ENCODE measurements at places on chromosomes 16 and 17. TPM values are rescaled to one million over a fixed set of nuclear protein-coding genes. Genes with fewer than 3 reads are reported as not detected.

GDPD1 gene
- 0.51 TPM for polyA plus RNA-seq

MT1X gene
- 1,132 TPM for polyA plus RNA-seq

TBL3 gene
- polyA plus RNA-seq, result 14.9 TPM

DNA sequence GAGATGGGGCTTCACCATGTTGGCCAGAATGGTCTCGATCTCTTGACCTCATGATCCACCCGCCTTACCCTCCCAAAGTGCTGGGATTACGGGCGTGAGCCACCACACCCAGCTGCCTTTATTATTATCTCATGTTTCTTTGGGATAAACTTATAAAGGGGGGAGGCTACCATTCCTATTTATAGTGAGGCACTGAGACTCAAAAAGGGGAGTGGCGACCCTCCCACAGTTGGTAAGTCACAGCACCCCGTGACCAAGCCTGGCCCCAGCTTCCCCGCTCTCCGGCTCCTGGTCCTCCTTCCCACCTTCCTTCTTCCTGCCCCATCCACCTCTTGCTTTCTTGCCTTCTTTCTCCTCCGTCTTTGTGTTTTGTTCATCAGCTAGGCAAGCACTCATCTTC is 5.2 kb downstream of the MYH3 start:
- no peak overlapping the region for H3K4me3 ChIP-seq
- H3K27me3 ChIP-seq, result no peaks in the 10 kb centered on the region
- H3K27ac ChIP-seq, result no peak overlapping the region
- DNase-seq, result no peak
- no peaks in the 10 kb centered on the region for H3K36me3 ChIP-seq

DNA sequence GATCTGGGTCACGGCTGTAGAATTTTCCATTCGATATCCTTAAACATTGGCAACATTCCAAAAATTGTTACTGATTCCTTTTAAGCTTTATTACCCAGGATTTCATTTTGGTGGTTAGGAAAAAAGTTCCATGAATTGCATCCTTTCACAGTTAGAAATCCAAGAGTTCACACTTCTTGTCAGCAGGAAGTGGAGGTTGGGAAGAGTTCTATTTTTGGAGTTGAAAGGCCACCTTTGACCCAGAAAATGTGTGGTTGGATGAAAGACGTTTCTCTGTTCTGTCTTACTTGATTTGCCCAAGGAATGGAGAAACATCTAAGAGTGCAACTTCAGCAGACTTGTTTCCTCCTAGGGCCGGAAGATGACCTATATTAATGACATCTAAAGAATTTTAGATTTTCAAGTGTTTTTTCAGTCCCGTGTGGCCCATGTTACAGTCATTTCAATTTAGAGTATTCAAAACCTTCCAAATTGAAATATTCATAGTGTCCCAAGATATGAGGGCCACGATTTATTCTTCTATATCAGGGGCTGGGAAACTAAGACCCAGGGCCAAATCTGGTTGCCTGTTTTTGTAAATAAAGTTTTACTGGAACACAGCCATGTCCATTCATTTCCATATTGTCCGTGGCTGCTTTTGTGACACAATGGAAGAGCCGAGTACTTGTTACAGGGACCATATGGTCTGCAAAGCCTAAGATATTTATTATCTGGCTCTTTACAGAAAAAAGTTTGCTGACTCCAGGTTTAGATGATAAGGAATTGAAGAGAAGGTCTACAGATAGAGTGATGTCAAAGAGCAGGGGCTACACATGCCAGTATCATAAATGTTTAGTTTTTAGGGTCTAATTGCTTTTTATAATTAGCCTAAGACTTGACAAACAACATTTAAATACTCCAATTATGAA is 50.2 kb downstream of the CDK5R1 start:
- H3K36me3 ChIP-seq, result no peaks in the 10 kb centered on the region
- H3K27me3 ChIP-seq, result no peaks in the 10 kb centered on the region
- H3K4me3 ChIP-seq, result no peak overlapping the region
- H3K4me1 ChIP-seq, result peaks cover 4% of the 10 kb centered on the region

- DNase-seq, result no peak
- H3K36me3 ChIP-seq, result no peaks in the 10 kb centered on the region
- no peak overlapping the region for H3K4me3 ChIP-seq
- no peaks in the 10 kb centered on the region for H3K27me3 ChIP-seq
- H3K27ac ChIP-seq, result no peak overlapping the region
These were observed 678.9 kb downstream of the WWOX start for GRCh38 chr16:78778101-78779004.

- no peak overlapping the region for H3K4me3 ChIP-seq
- no peaks in the 10 kb centered on the region for H3K27me3 ChIP-seq
- H3K4me1 ChIP-seq, result no peaks in the 10 kb centered on the region
- H3K36me3 ChIP-seq, result no peaks in the 10 kb centered on the region
These were observed 26.7 kb upstream of the TOX3 start for GRCh38 chr16:52573365-52574299.

- no peaks in the 10 kb centered on the region for H3K4me1 ChIP-seq
- H3K36me3 ChIP-seq, result no peaks in the 10 kb centered on the region
- H3K27me3 ChIP-seq, result no peaks in the 10 kb centered on the region
- no peak overlapping the region for H3K27ac ChIP-seq
These were observed 9.9 kb downstream of the SLC5A10 start for GRCh38 chr17:18961634-18962493.

GRCh38 chr17:64156670-64157069 is 26.7 kb upstream of the ERN1 start:
- H3K27ac ChIP-seq, result no peak overlapping the region
- no peaks in the 10 kb centered on the region for H3K27me3 ChIP-seq
- H3K4me3 ChIP-seq, result no peak overlapping the region
- H3K4me1 ChIP-seq, result peaks cover 9% of the 10 kb centered on the region

DNA sequence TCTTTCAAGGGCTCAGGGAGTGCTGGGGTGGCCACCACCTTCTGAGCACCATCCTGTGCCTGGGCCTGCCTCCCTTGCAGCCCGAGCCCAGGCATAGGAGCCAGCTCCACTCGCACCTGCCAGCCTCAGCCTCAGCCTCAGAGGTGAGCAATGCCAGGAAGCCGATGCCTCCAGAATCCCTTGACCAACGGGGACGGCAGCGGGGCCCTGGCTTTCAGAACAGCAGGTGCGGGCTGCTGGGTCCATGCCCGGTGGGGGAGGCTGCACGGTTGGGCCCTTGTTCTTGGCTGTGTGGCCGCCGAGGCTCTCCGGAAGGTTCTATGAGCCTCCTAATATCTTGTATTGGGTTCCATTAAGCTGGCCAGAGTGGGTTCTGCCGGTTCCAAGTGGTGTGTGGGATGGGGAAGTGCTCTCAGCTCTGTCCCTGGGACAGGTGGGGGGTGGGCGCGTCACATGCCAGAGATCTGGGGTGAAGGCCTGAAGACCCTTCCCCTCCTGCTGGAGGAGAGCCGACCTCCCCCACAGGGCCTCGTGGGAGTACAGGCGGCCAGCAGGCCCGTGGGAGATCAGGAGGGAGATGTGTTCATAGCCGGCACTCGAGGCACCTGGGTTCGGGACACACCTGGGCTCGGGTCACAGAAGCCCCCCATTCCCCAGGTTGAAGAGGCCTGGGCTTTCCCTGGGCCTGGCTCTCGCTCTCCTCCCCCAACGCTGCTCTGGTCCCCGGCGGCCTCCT is 27.0 kb downstream of the NPTX1 start:
- H3K4me3 ChIP-seq, result no peak overlapping the region
- no peaks in the 10 kb centered on the region for H3K27me3 ChIP-seq
- H3K27ac ChIP-seq, result no peak overlapping the region
- DNase-seq, result no peak
- no peaks in the 10 kb centered on the region for H3K36me3 ChIP-seq

DNA sequence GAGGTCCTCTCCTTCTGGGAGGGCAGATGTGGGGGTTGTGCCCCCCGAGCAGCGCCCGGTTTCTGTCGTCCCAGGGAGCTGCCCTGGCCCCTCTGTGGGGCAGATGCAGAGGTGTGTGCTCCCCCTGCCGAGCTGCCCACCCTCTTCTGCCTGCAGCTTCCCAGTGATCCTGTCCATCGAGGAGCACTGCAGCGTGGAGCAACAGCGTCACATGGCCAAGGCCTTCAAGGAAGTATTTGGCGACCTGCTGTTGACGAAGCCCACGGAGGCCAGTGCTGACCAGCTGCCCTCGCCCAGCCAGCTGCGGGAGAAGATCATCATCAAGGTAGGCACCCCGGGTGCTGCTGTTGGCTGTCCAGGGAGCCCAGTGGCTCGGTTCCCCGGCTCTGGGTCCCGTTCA is 110.8 kb downstream of the SDR42E1 start:
- no peaks in the 10 kb centered on the region for H3K27me3 ChIP-seq
- no peaks in the 10 kb centered on the region for H3K4me1 ChIP-seq
- no peak for DNase-seq
- no peak overlapping the region for H3K4me3 ChIP-seq
- no peaks in the 10 kb centered on the region for H3K36me3 ChIP-seq
- H3K27ac ChIP-seq, result no peak overlapping the region

Data from aorta (tissue), 5 donors.